ENCODE measurements at places on chromosomes 2 and 18.

- no peak for ATAC-seq
Measured at GRCh38 chr18:6203791-6204190, 210.9 kb downstream of the L3MBTL4 start.

- ATAC-seq: no peak
Measured at GRCh38 chr2:190137561-190137960, 75.0 kb upstream of the MSTN start.

DNA sequence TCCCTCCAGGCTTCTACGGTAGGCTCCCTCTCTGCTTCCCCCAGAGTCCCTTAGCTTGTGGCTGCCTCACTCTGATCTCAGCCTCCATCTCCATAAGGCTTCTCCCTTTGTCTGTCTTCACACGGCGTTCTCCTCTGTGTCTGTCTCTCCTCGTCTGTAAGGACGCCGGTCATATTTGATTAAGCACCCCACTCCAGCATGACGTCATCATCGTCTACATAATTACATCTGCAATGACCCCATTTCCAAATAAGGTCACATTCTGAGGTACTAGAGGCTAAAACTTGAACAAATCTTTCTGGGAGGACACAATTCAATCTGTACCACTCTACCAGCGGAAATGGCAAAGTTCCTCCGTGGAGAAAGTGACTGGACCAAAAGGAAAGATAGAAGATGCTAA is 8.3 kb upstream of the COL6A3 start:
- ATAC-seq: peak; percentile 14

DNA sequence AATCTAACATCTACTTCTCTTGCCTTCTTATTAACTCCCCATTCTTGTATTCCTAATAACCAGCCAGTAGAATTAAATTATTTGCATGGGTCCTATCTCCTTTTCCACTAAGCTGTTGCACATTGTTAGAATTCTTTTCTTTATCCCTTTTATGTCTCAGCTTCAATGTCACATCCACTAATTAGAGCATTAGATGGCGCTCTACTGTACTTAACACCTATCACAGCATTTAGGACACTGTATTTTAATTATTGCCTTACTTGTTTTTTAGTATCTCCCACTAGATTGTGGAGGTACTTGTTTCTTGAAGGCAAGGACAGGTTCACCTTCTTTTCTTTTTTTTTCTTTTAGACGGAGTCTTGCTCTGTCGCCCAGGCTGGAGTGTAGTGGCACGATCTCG is 3.8 kb downstream of the LIPT1 start:
- ATAC-seq: no peak

DNA sequence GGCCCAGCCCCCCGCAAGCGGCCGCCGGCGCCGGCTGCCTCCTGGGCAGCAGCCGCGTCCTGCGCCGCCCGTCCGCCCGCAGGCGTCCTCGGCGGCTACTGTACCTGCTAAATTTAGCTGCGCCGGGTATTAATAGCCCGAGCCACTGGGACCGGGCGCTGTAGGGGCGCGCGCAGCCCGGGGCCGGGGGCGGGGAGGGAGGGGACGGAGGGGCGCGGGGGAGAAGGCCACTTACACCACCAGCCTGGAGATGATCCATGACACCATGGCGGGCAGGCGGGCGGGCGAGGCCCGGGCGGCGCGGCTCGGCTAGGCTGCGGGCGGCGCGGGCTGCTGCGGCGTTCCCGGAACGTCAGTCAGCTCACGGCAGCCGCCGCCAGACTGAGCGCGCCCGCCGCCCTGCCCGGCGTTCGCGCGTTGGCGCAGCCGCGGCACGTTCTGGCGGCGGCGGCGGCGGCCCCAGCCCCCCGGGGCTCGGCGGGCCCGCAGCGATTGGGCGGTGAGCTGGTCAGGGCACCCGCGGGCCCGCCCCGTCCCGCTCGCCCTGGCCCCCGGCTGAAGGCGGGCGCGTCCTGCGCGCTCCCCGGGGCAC is at the start of gene REEP1:
Gene REEP1 (minus strand): TSS at position 383 of the 592 bp plus-strand sequence. CDS start 116 bp downstream, at position 267.
- peak; percentile 64 for ATAC-seq

DNA sequence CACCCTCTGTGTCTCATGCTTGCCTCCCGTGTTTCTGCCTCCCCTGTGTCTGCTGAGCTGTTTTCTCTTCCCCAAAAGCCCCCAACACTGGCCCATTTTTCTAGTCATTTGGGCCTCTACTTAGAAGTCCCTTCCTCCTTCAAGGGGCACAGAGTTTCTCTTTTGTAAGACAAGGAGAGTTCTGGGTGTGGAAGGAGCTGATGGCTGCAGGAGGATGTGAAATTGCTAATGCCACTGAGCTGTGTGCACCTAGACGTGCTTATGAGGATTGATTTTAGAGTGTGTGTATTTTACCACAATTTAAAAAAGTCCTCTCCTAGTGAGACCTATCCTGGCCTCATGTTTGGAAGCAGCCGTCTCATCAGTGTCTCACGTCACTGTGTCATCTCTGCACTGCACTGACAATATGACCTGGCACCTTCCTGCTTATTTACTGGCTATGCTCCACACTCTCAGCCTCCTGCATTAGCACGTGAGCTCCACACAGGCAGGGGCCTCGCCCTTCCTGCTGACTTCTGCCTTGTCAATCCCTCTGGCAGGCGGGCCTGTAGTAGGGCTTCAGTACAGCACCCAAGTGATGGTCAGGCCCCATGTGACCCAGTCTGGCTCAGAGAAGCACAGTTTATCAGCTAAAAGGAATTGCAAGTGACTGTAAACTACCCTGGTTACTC is 8.0 kb upstream of the MBP start:
- ATAC-seq: peak; percentile 90

DNA sequence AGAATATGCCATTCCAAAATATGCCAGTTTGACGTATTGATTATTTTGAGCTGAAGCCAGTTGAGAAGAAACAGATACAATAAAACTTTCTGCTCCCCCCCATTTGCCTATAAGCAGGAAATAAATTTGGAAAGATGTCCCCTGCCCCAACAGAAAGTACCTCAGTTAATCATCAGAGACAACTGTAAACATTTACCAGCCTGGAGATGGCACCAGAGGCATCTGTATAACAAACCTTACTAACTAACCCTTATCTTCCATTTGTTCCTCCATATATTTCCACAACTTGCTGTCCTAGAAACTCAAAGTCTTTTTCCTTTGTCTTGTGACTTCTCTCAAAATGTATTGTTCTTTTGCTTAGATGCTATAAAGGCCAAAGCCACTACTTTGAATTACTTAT is 93.8 kb downstream of the AKAIN1 start:
- ATAC-seq: no peak

DNA sequence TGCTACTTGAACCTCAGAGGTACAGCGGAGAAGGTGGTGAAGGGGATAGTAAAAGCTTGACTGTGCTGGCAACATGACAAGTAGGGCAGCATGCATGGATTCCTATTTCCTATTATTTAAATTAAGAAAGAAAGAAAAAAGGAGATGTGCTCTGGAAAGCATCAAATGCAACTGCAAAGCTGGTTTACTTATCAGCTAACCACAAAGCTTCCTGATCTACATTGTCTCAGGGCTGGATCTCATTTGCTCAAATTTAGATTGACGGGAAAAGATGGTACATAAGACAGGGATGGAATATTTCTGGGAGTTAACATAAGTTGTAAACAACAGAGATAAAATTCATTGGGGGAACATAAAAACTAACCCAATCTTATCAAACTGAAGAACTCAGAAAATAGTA is 178.0 kb downstream of the RIT2 start:
- ATAC-seq: no peak

DNA sequence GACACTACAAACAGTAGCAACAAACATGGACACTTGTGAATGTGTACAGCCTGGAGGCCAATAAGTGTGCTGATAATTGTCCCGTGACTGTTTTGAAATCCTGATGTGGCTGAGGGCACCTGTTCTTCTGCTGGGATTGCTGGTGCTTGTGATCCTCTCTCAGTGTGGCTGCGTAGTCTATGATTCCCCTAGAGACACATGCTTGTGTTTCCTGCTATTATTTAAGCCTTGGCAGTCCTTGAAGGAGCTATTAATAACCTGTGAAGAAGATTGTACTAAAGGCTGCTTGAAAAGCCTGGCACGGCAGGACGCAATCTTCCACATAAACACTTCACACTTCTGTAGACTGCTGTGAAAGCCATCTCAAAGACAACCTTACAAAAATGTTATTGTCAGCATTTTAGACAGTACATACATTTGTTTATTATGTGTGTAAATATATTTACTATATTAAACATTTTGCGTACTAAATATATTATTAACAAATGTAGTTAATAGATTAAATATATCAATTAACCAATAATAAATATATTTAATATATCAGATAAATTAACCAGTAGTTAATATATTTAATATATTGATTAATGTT is 71.4 kb downstream of the GALR1 start:
- ATAC-seq: no peak

GRCh38 chr2:236402033-236402790 is 138.0 kb upstream of the ASB18 start:
- no peak for ATAC-seq

DNA sequence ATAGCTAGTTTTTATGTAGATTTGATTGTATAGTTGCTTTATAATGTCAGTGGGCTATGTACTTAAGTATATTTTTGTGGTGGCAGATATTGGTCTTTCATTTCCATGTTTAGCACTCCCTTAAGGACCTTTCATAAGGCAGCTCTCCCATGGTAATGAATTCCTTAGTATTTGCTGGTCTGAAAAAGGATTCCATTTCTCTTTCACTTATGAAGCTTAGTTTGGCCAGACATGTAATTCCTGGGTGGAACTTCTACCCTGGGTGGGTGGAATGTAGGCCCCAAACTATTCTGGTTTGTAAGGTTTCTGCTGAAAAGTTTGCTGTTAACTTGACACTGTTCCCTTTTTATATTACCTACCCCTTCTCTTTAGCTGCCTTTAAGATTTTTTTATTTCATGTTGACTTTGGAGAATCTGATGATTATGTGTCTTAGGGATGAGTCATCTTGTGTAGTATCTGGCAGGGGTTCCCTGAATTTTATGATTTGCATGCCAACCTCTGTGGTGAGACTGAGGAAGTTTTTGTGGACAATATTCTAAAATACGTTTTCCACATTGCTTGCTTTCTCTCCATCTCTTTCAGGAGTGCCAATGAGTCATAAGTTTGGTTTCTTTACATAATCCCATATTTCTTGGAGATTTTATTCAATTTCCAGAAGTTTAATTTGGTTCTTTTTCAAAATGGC is 65.4 kb upstream of the VRK2 start:
- no peak for ATAC-seq

- ATAC-seq: no peak
Measured at GRCh38 chr18:27717816-27718215, 459.1 kb downstream of the CDH2 start.

- peak; percentile 43 for ATAC-seq
Measured at GRCh38 chr18:22342625-22343024, 75.1 kb downstream of the CTAGE1 start.

- no peak for ATAC-seq
Measured at GRCh38 chr2:233473878-233474277, 92.7 kb downstream of the USP40 start.

GRCh38 chr2:73370348-73370747 is 15.3 kb upstream of the ALMS1 start:
- no peak for ATAC-seq

GRCh38 chr2:149036507-149037293 is 1.8 kb upstream of the LYPD6B start:
- no peak for ATAC-seq

DNA sequence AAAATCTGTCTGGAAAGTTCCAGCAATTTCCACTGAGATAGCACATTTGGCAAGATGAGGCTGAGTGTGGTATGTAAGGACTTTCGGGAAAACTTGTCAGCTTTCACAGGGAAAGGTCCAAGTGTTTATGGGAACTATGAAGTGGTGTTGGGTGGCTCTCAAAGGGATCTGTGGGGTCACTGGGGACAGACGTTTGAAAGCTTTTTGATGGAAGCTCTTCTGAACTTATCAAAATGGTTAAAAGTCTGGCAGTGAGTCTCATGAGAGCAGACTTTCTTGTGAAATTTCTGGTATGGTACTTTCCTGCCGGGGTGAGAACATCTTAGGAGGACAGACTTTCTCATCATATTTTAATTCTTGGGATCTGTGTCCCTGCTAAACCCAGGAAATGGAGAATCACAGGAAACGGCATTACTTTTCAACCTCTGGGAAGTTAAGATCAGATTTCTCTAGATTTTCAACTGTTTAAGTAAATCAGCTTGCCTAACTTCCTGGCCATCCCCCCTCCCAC is 546.3 kb upstream of the ZEB2 start:
- no peak for ATAC-seq

DNA sequence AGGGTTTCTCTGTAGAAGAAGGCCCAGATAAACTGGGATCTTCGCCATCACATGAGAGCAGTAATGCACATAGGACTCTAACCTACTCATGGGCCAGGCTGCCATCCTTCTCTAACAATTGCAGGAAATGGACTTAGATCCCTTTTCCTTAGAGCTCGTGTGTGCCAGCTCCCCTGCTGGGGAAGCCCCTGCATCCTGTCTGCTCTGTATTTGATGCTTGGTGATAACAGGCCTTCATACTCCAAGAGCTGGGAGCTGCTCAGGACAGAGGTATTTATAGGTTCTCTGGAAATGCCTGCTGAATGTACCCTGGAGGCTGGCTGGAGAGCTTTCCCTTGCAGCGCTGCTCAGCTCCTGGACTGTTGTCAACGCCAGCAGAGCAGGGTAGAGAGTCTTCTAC is 249.6 kb downstream of the MTX2 start:
- no peak for ATAC-seq

DNA sequence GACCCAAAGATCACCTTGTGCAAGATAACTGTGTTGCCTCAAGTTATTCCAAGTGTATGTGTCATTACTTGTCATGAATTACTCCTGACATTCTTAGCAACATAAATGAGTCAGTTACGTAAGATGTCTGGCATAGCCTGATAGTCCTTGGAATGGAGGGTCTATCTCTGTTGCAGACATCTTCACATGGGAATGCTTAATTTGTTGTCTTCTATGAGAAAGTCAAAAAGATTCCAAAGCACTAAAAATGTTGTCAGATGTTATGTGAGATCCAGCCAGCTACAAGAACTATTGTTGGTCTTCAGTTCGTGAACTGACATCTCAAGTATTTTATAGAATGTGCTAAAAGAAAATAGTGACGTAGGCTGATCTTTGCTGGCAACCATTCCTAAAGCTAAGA is 178.2 kb upstream of the RASGRP3 start:
- no peak for ATAC-seq

- ATAC-seq: no peak
Measured at GRCh38 chr2:88082781-88083180, 15.2 kb downstream of the SMYD1 start.

DNA sequence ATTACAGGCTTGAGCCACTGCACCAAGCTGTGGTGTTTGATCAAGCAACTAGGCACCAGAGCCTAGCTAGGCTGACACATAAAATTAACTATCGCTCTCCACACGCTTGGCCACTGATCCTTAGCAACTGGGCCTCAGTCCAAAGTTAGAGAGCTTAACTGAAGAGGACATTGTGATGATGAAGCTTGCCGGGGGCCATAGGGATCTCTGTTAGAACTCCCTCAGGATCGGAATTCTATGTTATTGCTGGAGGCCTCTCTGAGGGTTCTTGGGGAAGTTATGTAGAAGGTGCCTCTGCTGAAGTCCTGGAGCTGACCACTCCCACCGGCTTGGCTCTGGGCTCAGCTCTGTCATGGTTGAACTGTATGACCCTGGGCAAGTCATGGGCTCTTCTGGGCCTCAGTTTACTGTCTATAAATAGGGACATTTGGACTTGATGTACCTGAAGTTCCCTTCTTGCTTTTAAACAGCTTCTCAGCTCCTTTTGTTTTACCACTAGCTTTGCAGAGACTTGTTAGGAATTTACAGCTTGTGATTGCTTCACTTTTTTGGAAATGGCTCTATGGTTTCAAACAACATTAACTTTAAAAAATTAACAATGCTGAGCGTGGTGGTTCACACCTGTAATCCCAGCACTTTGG is 44.1 kb downstream of the GATA6 start:
- ATAC-seq: no peak

All from activated T-helper 17 cell treated with anti-CD3 and anti-CD28 coated beads, Interleukin-2, amount 50 U/mL, for 72 hours (primary cell).